Stimulated activated CD8-positive, alpha-beta memory T cell treated with anti-CD3 and anti-CD28 coated beads, Interleukin-15, amount 100 ng/mL, for 24 hours (primary cell): ENCODE measurements at places on chromosomes 4 and X.

- no peak for DNase-seq
These were observed 49.4 kb downstream of the RTL9 start for GRCh38 chrX:110407910-110408545.

DNA sequence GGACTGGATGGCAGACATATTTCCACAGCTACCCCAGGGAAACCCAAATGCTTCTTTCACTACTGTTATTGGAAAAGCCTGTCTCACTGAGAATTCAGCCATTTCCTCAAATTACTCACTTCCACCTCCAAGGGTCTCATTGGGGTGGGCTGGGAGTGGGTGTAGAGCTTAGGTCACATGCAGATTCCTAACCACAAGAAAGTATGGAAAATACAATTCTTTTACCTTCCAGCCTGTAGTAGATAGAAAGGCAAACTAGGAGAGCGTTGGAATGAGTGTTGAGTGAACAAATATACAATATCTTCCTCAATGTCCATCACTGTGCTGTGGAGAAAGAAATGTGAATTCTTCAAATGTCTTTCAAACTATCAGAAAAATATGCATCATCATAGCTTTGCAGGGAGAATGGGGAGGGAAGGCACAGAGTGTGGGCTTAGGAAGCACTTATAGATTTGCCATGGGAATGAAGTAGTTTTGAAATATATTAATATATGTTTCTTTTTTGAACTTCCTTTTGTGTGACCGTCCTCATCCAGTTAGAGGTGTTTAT is 245.3 kb upstream of the JADE1 start:
- no peak for DNase-seq

GRCh38 chr4:71833232-71833900 is 49.5 kb upstream of the GC start:
- DNase-seq: no peak

DNA sequence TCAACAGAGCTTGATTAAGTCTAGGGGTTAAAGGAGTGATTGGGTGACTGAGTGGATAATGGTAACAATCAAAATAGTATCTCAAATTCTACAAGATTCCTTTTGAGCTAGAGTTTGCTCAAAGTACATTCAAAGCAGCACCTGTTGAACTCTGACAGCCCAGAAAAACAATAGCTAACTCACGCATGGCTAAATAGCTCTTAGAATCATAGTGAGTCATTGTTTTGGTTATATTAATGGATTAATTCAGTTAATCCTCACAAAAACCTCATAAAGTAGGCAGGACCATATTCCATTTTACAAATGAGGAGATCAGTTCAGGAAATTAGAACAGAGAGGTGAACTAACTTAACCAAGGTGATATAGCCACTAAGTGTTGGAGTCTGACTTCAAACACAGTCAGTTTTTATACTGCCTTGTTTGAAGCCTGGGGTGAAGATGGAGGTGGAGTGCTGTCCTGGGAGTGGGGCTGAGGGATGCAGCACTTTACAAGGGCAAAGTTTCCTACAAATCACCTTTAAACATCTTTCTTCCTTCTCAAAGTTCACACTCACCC is 35.9 kb upstream of the PPM1K start:
- no peak for DNase-seq

- DNase-seq: no peak
These were observed 67.4 kb downstream of the METTL14 start for GRCh38 chr4:118752551-118752950.

- no peak for DNase-seq
These were observed 97.0 kb downstream of the AFAP1 start for GRCh38 chr4:7842384-7843279.

DNA sequence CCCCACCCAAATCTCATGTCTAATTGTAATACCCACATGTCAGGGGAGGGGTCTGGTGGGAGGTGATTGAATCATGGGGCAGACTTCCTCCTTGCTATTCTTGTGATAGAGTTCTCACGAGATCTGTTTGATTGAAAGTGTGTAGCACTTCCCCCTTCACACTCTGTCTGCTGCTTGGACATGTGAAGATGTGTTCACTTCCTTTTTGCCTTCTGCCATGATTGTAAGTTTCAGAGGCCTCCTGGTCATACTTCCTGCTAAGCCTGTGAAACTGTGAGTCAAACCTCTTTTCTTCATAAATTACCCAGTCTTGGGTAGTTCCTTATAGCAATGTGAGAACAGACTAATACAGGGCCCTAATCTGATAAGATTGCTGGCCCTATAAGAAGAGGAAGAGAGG is 1514.8 kb downstream of the RPA4 start:
- DNase-seq: no peak

- DNase-seq: no peak
These were observed 38.5 kb downstream of the TRMT44 start for GRCh38 chr4:8478801-8479744.

- DNase-seq: no peak
These were observed 185.1 kb upstream of the DIPK2B start for GRCh38 chrX:45385757-45386156.

DNA sequence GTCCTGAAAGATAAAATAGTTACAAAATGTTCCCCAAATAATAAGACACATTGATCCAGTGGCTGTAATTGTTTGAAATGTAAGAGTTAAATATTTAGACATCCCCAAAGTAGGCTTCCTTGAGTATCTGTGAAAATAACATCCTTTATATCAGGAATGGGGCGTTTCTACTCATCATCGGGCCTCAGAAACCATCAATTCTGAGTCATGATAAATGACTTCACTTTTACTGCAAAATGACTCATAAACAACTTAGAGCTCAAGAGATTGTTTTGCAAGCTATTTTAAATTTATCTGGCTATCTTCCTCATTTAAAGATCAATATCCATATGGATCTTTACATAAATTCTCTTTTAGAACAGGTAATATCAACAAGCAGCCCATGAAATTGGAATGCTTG is 369.4 kb upstream of the CNKSR2 start:
- no peak for DNase-seq

- DNase-seq: no peak
These were observed 660.8 kb upstream of the AADAT start for GRCh38 chr4:170750519-170750918.

DNA sequence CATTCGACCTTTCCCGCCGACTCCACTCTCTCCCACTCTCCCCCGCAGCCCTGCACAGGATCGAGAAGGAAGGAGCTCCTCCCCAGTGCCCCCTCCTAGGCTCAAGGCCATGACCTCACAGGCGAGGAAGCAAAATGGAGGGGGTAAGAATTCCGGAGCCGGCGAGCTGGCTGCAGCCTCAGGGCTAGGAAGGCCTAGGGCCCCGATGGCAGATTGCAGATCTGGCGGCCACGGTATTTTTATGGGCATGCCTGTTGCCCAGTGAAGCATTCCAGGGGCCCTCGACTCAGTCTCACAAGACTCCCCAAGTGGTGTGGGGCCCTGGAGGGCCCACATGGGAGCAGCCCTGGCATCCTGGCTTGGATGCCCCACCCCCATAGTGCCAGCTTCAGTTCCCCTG is 942 bp upstream of the L1CAM start:
- no peak for DNase-seq
